ENCODE measurements at places on chromosomes 13 and 19.

DNA sequence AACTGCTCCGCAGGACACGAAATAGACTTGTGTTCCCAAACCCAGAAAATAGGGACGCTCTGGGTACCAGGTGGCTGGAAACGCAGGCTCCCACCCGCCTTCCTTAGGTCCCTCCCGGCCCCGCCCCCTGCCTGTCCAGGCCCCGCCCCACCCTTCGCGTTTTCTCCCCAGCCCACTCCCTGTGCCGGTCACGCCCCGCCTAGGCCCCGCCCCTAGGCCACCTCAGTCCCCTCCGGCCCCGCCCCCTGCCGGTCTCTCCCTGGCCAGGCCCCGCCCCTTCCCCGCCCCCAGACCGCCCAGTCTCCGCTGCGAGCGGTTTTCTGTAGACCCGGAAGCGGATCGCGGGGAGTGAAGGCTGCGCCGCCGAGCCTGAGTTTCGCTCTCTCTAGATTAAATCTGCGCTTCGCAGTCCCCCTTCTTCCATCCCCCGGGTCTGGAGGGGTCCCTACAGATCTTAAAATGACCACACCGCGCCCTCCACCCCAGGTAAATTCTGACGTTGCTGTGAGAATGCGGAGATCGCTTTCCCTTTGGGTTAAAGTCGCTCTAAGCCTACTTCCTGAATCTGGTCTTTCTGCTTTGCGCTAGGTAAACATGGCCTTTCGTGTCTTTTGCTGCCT lies 3.7 kb upstream of the ZNF665 start:
- peak; percentile 96 for DNase-seq

DNA sequence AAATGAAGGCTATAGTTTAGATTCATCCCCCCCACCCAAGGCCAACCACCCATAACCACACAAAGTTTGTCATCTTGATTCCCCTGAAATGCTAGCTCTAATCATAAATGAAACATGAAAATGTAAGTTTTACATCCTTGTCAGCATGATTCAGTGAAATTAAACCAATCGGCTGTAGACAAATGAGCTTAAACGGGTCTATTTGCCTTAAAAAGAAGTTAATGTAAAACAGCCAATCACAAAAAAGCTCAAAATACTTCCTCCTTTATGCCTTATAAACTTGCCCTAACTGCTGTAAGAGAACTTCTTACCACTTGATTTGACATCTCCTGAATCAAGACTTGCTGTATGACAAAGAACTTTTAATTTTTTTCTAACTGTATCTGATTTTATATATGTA lies 34.5 kb upstream of the MRI1 start:
- no peak for DNase-seq

- no peak for DNase-seq
These were observed 16.9 kb downstream of the PEX11G start for GRCh38 chr19:7471696-7472615.

DNA sequence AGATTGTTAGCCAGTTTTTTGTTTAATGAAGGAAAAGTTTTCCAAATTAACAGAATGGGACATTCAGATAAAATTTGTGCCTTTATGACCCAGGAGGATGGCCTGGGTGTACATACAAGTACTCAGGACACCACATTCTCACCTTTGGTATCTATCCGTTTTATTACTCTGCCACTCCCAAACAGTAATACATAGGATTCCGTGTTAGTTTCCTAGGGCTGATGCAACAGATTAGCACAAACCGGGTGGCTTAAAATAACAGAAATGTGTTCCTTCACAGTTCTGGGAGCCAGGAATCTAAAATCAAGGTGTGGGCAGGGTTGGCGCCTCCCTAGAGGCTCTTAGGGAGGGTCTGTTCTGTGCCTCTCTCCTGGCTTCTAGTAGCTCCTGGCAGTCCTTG lies 129.9 kb downstream of the GGACT start:
- no peak for DNase-seq

- no peak for DNase-seq
These were observed at the start of gene MYO16 for GRCh38 chr13:108629181-108629752. Gene MYO16, plus strand, starts transcription at chr13:108629611. Its CDS starts 234 bp downstream, at chr13:108629845.

DNA sequence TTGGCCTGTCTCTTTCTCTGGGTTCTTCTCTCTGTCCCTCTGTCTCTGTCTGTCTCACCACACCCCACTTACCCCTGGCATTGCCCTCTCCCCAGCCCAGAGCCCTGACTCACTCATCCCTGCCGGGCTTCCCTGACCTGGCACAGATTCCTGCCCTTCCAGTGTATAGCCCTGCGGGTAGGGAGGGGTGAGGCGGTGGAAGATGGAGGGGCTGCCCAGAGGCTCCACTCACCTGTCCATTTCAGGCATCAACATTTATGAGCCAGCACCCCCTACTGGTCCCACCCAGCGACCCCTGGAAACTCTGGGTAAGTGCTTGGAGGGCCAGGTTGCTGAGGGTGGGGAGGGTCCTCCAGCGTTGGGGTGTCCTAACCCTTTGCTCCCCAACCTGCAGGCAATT lies 1.0 kb downstream of the NCCRP1 start:
- DNase-seq, result no peak

- no peak for DNase-seq
These were observed 260.7 kb downstream of the NHLRC3 start for GRCh38 chr13:39298951-39299350.

GRCh38 chr19:20044663-20045062 lies 5.4 kb upstream of the ZNF682 start:
- no peak for DNase-seq

- no peak for DNase-seq
These were observed 145.1 kb downstream of the UQCRFS1 start for GRCh38 chr19:29067831-29068230.

- no peak for DNase-seq
These were observed 4.7 kb upstream of the ZNF444 start for GRCh38 chr19:56136362-56136761.

GRCh38 chr19:56476651-56477428 lies at the start of gene ZNF667:
Gene ZNF667, minus strand, starts transcription at chr19:56477345. Its CDS starts 14,975 bp downstream, at chr19:56462370.
- peak; percentile 69 for DNase-seq

GRCh38 chr13:43196750-43197370 lies 173.5 kb downstream of the DNAJC15 start:
- no peak for DNase-seq

GRCh38 chr13:20431080-20431479 lies 94.6 kb downstream of the CRYL1 start:
- no peak for DNase-seq

DNA sequence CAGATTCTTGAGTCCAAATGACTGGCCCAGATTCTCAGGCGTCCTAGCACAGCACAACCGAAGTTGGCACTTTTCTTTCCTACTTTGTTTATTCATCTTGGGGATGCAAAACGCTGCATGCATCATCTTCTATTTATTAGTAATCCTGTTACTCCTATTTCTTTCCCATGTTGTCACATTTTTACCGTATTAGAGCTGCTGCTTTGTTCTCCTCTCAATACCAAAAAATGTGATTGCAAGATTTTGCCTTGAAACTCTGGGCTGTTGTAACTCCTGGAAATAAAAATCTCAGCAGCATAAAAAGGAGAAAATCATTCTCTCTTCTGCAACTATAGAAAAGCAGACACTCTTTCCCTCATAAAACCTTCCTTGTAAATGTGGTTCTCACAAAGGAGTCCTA lies 12.9 kb upstream of the IGSF23 start:
- DNase-seq, result no peak

GRCh38 chr13:39250440-39250839 lies 212.2 kb downstream of the NHLRC3 start:
- DNase-seq, result no peak

- no peak for DNase-seq
These were observed 4.6 kb upstream of the SLC44A2 start for GRCh38 chr19:10620786-10621185.

- no peak for DNase-seq
These were observed 23.3 kb upstream of the POSTN start for GRCh38 chr13:37621811-37622361.
